ENCODE measurements at places on chromosomes 1 and 21. TPM values are rescaled to one million over a fixed set of nuclear protein-coding genes. Genes with fewer than 3 reads are reported as not detected.

The CELA3A gene
- total RNA-seq = not detected

The ZNF695 gene
- total RNA-seq = 5.7 TPM

The LMX1A gene
- not detected for total RNA-seq

The NBPF3 gene
- 12.3 TPM for total RNA-seq

Measured in melanocyte of skin (primary cell).